ENCODE measurements at places on chromosomes 13 and 19.

DNA sequence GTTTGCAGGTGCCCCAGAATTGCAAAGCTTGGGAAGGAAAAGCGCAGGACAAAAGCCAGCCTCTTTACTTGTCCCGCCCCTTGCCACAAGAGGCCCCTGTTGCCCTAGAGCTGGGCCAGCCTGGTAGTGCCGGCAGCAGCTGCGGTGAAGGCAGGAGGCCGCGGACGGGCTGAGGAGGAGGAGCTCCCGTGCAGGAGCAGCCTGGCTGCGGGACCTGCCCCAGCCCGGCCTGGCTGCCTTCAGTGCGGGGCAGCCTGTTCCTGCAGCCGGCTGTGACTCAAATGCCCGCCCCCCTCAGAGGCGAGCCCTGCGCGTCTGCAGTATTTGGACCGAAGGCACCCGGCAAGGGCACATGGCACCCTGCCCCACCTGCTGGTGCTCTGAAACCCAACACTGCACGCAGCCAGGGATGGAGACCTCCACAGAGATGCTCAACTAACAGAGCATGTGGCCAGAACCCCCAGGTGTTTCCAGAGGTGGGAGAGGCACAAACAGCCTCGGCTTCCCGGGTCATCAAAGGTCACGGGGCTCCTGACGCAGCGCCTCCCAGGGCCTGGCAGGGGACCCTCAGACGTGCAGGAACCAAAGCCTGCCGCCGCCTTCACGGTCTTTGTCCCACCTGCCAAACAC is 29.7 kb downstream of the NAXD start:
- DNase-seq: peak; percentile 28

DNA sequence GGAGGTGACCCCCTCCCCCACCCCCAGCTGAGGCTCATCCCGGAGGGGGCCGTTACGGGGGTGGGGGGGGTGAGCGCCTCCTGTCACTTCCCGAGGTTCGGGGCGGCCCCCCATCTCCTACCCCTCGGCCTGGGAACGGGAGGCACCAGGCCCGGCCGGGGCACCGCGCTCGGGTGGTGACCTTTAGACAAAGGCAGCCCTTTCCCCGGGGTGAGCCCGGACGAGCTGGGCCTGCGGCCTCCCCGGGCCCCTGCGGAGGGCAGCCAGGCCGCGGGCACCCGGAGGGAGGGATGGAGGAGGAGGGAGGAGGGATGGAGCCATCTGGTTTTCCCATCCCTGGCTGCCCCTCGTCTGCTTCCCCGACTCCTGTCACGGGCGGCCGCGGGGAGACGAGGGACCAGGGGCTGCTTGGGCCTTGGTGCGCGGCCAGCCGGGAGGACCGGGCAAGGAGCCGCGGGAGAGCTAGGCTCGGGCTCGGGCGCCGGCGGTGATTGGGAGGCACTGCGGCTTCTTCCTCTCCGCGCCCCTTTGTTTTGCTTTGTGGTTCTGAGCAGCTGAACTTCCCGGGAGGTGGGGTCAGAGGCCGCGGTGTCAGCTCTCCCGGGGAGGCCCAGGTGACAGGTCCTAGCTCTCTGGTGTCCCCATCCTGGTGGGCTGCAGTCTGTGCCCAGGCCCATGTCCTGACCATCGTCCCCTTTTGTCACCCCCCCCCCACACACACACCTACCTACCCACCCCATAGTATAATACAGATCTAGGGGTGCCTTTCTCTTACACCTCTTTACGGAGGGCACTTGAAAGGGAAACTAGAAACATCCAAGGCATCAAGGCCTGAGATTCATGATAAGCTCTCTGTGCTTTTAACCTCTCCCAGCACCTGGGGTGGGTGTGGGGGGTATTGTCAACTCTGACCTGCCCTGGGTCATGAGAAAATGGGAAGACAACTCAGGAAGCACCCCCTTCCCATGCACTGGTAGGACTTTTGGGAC is 1.3 kb downstream of the BICRA start:
- DNase-seq: peak; percentile 61

- peak; percentile 36 for DNase-seq
These were observed 1.1 kb downstream of the COMP start for GRCh38 chr19:18789883-18790565.

DNA sequence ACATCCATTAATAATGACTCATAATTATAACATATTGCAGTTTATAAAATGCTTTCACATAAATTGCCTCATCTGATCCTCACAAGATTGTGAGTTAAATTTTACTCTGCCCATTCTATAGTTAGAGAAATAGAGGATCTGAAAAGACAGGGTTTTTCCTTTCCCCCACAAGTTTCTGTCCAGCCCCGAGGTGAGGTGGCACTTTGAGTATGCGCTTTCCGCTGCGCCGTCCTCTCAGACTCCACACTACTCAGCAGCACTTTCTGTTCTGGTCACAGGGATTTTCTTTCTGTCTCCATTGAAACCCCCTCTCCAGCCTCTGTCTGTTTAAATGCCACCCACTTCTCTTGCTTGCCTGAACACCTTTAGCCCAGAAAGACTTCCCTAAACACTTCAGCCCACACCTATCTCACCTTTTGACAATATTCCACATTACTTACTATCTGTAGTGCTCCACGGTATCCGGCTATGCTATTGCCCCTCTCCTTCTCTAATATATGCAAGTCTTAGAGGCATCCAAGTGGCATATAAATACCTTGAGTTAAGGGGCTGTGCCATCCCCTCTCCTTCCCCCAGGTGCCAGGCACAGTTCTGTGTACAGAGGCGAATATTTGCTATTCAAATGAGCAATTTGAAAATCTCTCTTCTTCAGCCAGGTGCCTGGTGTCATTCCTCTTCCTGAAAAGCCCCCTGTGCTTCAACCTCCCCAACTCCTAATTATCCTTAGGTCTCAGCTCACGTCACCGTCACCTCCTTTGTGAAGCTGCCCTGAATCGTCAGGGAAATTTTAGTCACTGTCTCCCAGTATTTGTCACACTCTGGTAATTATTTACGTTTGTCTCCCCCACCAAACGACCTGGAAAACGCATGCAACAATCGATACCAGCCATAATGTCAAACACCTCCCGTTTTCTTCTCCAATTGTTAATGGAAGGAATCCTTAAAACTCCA is 268.7 kb downstream of the NHLRC3 start:
- DNase-seq: no peak

DNA sequence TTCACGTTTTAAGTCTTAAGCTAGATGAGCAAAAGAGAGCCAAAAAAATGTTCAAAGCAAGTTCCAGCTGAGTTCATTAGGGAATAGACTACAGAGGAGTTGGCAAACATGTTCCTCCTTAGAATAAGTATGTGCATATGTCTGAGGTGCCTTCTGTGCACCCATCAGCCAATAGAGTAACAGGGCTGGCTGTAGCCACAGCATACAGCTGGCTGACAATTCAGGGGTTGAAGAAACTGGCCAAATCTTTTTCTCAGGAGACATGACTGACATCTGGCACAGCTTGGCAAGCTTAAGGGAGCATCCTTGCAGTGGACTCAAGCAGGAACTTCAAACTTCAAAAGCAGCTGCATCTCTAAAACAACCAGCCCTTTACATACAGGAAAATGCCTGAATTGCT is 414.8 kb upstream of the PCDH20 start:
- no peak for DNase-seq

DNA sequence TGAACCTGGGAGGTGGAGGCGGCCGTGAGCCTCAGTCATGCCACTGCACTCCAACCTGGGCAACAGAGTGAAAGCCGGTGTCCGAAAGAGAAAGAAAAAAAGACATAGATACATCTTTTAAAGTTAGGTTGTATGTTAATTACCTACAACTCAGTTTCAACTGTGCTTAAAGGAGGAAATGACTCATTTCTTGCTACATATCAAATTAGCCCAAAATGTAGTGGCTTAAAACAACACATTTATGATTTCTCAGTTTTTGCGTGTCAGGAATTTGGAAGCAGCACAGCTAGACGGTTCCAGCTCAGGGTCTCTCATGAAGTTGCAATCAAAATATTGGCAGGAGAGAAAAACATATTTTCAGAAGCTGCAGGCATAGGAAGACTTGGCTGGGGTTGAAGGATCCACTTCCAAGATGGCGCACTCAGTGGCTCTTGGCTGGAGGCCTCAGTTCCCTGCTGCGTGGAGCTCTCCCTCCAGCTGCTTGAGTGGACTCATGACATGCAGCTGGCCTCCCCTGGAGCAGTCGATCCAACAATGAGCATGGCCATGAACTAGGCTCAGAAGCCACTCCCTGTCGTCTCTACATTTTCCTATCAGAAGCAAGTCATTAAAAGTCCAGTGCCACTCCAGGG is 7.1 kb downstream of the LDLR start:
- DNase-seq: peak; percentile 52

DNA sequence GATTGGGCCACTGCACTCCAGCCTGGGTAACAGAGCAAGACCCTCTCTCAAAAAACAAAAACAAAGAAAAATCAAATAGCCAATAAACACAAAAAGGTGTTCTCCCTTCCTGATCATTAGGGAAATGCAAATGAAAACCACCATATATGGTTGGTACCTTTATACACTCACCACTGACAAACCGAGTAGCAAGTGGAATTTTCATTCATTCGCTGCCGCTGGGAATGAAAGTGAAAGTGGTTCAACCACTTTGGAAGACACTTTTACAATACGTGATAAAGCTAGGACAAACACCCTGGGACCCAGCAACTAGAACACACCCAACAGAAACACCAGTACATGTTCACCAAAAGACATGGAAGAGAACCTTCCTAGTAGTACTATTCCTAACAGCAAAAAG is 21.0 kb downstream of the GRIK5 start:
- no peak for DNase-seq

DNA sequence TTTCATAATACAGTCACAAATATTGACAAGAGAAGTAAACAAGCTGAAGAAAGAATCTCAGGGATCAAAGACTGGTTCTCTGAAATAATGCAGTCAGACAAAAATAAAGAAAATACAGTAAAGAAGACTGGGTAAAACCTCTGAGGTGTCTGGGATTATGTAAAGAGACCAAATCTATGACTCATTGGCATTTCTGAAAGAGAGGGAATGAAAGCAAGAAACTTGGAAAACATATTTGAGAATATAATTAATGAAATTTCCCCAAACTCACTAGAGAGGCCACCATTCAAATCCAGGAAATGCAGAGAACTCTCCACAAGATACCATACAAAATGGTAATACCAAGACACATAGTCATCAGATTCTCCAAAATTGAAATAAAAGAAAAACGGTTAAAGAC is 53.0 kb upstream of the GPC6 start:
- DNase-seq: no peak

DNA sequence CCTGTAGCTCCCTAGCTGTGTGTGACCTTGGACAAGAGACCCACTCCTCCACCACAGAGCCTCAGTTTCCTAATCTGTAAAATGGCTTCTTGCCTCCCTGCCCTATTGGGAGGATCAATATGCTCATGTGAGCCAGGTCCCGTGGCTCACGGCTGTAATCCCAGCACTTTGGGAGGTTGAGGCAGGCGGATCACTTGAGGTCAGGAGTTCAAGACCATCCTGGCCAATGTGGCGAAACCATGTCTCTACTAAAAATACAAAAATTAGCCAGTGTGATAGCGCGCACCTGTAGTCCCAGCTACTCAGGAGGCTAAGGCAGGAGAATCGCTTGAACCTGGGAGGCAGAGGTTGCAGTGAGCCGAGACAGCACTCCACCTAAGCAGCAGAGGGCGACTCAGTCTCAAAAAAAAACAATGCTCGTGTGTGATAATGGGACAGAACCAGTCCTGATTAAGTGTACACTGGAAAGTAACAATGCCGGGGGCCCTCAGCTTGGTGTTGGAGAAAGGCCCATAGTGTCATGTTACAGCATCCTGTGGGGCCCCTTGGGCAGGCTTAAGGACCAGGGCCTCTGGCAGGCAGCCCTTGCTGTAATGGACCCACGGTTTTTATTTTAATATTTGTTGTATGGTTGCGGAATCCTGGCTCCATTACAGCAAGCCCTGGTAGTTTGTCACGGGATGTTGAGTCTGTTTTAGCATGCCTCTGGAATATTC is 6.8 kb downstream of the RPS11 start:
- DNase-seq: peak; percentile 70

- peak; percentile 6 for DNase-seq
These were observed 40.3 kb downstream of the ZNF557 start for GRCh38 chr19:7109678-7110289.

- DNase-seq: peak; percentile 8
These were observed 507 bp downstream of the ALG5 start for GRCh38 chr13:36998624-36999041.

GRCh38 chr19:3826163-3826562 is 40.0 kb upstream of the MATK start:
- DNase-seq: no peak

- DNase-seq: no peak
These were observed 275.6 kb downstream of the DACH1 start for GRCh38 chr13:71591374-71591773.

- DNase-seq: peak; percentile 68
These were observed at the start of gene ICAM5 for GRCh38 chr19:10289836-10290356. Gene ICAM5, plus strand, starts transcription at chr19:10289952. Its CDS starts 92 bp downstream, at chr19:10290044.

GRCh38 chr13:110855363-110855762 is 59.5 kb downstream of the ANKRD10 start:
- no peak for DNase-seq

DNA sequence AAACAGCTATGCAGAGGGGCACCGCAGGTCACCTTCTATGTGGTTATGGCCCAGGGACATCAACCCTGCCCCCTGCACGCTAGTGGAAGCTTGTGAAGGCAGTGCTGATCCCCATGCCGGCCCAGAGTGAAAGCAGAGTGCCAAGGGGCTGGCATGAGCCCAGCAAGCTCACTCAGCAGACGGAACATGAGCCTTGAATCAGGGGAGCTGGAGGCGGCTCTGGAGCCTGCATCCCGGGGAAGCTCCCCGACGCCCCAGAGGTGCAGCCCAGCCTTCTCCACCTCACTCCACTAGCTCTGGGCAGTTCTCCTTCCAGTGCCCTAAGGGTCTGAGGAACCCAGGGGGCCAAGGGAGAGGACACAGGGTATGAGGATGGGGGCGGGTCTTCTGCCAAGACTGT is 19.0 kb upstream of the ISYNA1 start:
- no peak for DNase-seq

GRCh38 chr13:40292108-40292507 is 374.3 kb downstream of the FOXO1 start:
- DNase-seq: no peak

DNA sequence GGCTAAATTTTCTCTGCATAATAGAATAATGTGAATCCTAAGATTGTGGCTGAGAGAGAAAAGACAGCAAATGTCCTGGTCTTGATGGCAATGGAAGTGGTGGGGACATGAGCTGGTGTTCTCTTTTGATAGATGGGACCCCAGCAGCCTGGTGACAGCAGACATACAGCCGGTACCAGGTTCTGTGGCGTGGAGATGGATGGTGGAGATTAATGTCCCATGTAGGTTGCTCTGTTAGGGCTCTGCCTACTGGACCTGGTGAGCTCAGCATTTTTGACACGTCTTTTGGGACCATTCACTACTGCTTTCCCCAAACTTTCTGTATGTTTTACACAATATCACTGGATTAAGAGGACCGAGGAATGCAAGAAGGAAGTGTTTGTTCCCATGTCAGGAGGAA is 8.2 kb upstream of the SIGLEC14 start:
- DNase-seq: no peak
